GM12878 (cell line): ENCODE measurements at places on chromosomes 1 and 21.
A peak's percentile ranks its signal among the peaks of the same experiment; 100 is the strongest.

DNA sequence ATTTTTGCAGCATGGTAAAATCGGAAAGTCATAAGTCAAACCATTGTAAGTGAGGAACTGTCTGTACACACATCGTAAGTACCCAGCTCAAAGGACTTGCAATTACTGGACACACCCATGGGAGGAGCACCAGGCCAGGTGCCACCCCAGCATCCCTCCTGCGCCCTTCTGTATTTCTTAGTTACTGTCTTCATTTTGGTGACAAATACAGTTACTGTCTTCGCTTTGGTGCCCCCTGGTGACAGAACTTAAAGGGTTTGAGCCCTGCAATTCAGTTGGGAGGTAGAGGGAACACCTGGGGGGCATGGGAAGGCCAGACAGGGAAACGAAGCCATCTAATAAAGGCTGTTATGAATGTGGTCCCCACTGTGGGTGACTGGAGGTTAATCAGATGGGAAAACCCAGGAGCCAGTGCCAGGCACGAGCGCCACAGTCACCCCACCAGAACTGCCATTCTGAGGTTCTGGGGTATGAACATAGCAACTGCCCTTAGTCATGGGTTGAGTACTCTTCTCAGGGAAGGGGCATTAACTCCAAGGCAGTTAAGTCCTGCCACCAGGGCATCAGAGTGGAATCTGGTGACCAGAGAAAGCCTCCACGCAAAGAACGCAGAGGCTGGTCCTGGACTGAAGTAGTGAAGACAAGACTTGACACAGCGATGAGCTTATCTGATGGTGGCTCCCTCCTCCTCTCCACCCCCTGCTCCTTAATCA is 612.9 kb downstream of the PTPRU start:
- peak; percentile 1 for DNase-seq

- DNase-seq = no peak
These were observed 24.8 kb upstream of the PSEN2 start for GRCh38 chr1:226845624-226846023.

DNA sequence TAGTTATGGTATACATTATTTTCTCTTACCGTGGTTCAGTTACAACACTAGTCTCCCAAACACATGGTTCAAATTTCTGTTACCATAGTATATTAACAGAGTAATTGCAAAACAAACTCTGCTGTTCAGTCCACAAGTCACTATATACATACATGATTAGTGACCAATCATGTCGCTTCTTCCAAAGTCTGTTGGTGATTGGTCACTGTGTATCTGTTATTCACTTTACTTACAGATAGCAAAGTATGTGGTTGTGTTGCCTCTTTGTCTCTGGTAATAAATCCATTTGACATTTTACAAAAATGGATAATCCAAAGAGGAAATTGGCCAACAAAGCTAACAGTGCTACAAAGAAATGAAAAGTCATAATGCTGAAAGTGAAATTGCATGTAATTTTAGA is 107.2 kb downstream of the RABGAP1L start:
- no peak for DNase-seq

GRCh38 chr1:195981448-195982139 is 626.6 kb downstream of the KCNT2 start:
- DNase-seq = no peak

DNA sequence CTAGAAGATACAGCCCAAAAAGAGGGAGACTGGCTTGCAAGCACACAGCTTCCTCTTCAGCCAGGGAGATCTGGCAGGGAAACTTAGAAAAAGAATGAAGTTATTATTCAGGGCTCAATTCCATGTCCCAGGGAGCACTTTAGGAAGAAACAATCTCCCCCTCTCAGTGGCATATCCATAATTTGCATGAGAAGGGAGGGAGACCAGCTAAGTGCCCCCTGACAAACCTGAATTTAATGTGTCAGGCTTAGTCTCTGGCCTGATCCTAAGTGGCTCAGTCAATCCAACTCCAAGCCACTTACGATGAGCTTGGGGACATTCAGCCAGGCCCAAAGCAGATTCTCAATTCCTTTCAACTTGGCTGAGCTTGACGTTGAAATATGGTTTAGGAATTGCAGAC is 17.7 kb upstream of the KCND3 start:
- no peak for DNase-seq

DNA sequence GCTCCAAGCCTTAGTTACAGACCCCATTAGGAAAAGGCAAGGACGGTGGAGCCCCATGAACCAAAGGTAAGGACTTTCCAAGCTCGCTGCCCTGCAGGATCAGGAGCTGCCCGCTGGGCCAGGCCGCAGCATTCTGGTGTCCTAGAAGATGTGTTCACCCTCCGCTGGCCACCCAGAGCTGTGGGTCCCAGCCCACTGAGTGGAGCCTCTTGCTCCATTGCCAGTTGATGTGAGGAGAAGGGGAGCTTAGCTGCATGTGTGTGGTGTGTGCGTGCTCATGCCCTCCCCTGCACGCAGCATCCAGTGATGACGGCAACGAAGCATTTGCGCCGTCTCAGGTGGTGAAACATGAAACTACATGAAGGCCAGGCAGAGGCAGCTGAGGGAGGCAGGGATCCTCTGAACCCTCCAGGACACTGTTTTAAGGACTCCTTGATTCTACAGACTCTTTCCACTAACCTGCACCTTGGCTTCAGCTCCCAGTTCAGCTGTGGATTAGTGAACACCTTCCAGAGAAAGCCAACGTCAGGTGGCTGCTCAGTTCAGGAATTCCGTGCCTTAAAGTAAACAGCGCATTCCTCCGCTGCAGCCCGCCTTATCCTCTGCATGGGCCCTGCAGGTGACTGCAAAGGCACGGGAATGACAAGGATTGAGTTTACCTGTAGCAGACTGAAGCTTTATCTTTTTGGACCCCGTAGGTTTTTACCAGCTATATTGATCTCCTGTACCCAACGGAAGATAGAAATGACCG is 48.7 kb downstream of the SMYD2 start:
- no peak for DNase-seq

DNA sequence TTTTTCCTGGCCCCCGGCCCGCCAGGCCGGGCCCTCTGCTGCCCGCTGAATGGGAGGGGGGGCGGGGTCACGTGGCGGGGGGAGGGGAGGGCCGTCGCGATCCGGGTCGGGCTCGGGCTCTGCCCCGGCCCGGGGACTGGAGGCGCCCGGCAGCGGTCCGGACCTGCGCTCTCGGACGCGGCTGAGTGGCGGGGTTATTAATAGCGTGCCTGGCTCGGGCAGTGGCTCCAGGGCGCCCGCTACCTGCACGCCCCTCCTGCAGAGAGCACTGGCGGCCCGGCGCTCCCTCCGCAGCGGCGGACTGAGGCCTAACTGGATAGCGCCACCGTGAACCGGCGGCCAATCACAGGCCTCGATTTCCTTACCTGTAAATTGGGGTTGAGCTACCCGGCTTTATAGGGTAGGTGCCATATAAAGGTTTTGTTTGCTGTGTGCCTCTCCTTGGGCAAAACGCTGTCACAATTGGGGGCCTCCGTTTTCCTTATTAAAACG is 28.1 kb downstream of the AHDC1 start:
- no peak for DNase-seq

DNA sequence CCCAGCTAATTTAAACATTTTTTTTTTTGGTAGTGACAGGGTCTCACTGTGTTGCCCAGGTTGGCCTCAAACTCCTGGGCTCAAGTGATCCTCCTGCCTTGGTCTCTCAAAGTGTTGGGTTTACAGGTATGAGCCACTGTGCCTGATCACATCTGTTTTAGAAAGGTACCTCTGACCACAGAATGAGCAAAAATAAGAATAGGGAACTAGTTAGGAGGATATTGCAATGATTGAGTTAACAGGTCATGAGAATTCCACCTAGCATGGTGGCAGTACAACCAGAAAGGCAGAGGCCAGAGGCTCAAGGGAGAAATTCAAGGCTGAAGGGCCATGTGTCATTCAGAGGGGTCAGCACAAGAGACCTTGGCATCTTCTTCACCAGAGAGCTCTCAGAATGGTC is 49.6 kb downstream of the ELAPOR1 start:
- DNase-seq = peak; percentile 9

DNA sequence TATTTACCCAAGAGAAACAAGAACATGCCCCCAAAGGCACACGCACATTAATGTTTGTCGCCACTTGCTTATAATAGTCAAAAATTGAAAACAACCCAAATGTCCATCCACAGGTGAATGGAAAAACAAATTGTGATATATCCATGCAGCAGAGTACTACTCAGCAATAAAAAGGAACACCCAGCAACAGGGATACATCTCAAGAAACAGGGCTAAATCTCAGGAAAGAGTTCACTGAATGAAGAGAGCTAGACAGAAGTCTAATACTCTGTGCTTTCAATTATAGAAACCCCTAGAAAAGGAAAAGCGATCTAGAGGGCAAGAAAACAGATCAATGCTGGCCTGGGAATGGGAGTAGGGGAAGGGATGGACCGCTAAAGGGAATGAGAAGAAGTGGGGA is 36.7 kb upstream of the LAPTM5 start:
- DNase-seq = no peak

DNA sequence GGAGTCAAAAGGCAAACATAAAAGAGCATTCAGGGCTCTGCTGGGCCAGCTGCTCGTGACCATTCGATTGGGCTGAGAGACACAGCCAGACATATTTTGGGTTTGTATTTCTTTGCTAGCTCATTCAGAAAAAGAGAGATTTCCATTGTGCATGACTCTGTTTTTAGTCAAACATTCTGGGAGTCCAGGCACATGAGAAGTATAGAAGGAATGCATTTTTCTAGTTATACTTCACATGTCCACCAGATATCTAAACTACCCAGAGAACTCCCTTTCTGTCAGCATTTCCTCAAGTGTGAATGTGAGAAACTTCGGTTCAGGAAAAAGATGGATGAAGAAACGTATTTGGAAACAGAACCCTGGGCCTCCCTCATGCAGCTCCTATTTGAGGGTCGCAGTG is 6.3 kb upstream of the KCNE1 start:
- DNase-seq = no peak

GRCh38 chr21:44710756-44711326 is 531 bp downstream of the TSPEAR start:
- DNase-seq = no peak

GRCh38 chr1:78676347-78676982 is 26.8 kb downstream of the IFI44 start:
- no peak for DNase-seq

DNA sequence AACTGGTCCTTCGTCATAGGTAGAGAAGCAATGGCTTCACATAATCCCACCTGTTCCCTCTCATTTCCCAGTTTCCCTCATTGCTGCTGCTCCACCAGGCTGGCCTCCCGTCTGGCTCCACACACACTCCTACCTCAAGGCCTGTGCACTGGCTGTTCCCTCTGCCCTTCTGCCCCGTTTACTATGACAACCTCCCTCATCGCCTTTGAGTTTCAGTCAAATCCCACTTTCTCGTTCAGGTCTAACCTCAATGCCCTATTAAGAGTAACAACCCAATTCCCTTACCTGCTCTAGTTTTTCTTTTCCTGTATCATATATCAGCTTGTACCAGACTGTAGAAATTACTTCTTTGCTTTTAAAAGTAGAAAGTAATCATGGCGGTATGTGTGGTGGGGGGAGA is 589.7 kb downstream of the SMYD3 start:
- DNase-seq = no peak

DNA sequence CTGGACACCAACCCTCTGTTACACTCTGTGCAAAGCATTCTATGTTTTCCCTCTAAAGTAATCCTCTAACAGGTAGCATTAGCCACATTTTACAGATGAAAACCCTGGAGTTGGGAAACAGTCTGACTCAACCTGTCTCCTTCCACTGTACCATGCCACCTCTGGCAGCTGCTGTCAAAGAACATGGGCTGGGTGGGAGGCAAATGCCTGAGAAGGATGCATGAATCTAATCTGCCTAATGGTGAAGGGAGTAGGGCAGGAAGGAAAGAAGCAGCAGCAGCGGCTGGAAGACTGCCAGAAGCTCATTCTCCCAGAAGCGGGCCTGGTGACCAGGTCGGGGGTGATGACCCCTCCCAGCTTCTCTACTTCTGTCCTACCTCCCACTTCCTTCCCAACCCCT is 21.7 kb downstream of the LRRC71 start:
- no peak for DNase-seq

DNA sequence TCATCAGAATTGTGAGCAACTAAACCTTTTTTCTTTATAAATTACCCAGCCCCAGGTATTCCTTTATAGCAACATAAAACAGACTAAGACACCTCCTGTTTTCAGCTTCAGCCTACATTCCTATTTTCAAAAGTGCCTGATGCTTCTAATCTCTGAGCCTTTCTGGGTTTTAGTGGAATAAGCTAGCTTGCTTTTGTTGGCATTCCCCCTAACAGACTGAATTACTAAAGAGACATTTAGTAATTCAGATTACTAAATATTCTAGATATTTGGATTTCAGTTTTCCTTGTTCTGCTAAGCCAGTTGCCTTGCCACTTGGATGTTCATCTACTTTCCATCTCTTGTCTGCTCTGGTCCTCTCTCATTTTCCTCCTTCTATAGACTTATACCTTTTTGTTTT is 10.5 kb upstream of the GNG12 start:
- no peak for DNase-seq

GRCh38 chr1:25958465-25958864 is 39.4 kb downstream of the PAFAH2 start:
- DNase-seq = no peak

GRCh38 chr1:219587801-219588561 is 24.9 kb downstream of the ZC3H11B start:
- no peak for DNase-seq

GRCh38 chr1:106677181-106677580 is 379.3 kb upstream of the PRMT6 start:
- DNase-seq = no peak

DNA sequence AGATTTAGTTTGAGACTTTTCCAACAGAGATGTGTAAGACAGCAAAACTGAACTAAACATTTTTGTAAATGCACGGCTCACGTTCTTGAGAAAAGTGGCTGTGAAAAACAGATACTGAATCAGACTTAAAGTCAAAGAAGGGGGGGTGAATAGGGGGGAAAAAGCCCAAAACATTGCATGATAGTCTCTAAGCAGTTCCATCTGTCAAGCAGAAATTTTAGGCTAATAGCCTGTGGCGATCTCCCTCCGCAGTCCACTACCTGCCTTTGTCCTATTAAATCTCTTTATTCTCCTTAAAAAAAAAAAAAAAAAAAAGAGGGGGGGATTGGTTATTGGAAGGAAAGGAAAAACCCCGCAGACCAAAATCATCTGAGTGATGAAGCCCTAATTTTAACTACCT is 217.6 kb upstream of the NFIA start:
- no peak for DNase-seq

DNA sequence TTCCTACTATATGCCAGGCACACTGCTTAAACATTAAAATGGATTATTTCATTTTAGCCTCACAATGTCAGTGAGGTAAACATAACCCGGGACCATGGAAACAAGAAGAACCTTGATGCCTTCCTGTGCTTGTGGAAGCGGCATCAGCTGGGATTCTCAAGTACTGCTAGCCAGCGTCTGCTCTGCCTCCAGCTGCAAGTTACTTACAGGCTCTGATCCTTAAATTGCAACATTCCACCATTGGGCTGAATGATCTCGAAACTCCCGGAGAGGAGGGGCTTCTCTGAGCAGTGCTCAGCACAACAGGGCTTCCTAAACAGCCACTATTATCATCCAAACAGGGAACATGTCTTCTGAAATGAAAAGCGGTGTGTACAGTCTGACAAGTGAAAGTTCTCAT is 6.7 kb upstream of the MAN1C1 start:
- no peak for DNase-seq

- DNase-seq = no peak
These were observed 65.1 kb upstream of the ID3 start for GRCh38 chr1:23624440-23624839.

GRCh38 chr1:107976431-107976830 is 11.5 kb upstream of the VAV3 start:
- no peak for DNase-seq

- DNase-seq = no peak
These were observed 27.9 kb upstream of the HJV start for GRCh38 chr1:146049436-146049835.
